Activated CD4-positive, alpha-beta T cell treated with anti-CD3 and anti-CD28 coated beads, Interleukin-2, amount 50 U/mL, for 48 hours (primary cell): ENCODE measurements at places on chromosomes 1 and 21.

GRCh38 chr1:193069748-193070385 lies 10.5 kb downstream of the RO60 start:
- DNase-seq: no peak

DNA sequence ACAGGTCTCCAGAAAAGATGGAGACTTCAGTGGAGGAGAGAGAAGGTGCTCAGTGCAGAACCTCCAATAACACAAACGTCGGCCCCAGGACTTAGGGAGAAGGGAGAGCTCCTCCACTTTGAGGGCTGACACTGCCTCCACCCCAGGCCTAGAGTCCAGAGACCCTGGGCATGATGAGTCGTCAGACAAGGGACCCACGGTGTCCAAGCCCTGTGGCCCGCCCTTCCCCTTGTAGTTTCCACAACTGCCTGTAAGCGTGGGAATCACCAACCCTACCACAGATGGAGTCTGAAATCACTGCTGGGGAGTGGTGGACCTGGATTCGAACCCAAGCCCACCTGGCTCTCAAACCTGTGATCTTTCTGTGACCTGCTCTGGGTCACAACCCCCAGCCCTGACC lies 281.1 kb downstream of the NPHP4 start:
- DNase-seq: no peak

DNA sequence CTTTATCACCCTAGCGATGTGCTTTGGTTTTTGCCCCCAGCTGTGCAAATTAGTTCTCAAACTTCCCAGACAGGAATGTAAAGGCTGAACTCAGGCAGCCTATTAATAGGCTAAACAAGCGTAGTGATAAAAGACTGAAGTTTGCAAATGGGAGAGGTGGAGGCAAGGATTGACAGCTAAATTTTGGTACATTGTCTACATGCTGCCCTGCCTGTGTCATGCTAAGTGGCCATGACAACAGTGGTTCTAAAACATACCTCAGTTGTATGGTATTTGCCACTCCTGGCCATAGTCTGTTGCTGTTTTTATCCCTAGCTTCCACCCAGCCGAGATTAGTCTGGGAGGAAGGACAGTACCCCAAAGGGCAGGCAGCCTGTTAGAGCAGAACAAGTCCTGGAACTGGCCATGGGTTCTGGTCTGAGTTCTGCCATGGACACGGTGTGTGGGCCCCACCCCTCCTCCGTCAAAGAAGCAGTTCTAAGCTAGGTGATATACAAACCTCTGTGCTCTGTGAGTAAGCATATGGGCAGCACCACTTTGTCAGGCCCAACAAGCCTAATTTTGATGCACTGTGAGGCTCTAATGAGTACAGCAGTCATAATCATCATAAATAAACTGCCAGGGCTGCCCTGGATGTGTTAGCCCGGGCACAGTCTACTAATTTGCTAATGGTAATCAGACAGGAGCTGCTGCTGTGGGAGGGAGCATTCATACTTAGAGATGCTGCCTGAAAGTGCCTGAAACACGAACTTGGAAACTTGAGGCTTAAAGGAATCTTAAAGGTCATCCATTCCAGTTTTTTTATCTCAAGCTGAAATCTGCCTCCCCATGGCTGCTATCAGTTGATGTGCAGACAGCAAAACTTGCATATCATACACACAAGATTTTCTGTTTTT lies 177.1 kb downstream of the HHAT start:
- no peak for DNase-seq

DNA sequence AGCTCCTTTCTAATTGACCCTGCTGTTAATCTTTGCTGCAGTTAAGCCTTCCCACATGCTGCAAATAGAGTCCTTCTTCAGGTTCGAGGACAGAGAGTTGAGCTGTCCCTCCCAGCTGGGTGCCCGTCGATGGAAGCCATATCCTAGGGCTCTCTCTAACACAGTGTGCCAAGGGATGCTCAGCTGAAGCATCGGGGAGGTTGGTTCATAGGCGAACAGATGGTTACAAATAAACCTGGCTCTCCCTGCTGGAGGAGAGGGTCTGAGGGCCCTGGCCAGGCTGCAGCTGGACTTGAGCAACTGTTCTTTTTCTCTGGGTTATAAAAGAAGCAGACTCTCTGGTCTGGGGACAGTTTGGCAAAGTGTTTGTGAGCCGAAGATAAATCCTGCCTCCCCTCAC lies 120.3 kb upstream of the C8B start:
- no peak for DNase-seq

DNA sequence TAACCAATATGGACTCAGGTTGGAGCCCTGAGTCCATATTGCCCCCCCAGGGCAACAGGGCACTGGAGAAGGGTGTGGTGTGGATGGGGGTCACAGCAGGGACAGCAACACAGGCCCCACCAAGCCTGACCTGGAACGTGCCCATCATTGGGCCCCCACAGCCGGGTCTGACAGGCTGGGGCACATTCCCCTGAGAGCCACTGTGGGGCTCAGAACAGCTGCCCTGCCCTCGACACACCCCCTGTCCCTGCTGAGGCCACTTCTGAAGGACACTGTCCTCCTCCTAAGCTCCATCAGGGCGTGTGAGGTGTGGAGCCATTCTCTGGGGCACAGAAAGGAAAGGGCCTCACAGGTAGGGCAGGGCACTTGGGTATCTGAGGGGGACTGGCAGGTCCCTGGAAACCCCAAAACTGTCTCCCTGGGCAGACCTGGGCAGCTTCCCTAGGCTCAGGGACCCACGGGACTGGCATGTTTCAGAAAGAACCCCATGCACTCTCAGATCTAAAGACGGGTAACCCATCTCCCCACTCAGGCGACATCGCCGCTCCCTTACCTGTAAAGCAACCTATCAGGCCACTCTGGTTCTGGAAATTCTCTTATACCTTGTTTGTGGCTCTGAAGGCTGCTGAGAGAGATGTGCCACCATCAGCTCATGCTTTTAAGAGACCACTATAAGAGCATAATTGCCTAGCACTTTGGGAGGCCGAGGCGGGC lies 95.5 kb downstream of the DMRTB1 start:
- no peak for DNase-seq
